ENCODE measurements at places on chromosomes 4 and X.

DNA sequence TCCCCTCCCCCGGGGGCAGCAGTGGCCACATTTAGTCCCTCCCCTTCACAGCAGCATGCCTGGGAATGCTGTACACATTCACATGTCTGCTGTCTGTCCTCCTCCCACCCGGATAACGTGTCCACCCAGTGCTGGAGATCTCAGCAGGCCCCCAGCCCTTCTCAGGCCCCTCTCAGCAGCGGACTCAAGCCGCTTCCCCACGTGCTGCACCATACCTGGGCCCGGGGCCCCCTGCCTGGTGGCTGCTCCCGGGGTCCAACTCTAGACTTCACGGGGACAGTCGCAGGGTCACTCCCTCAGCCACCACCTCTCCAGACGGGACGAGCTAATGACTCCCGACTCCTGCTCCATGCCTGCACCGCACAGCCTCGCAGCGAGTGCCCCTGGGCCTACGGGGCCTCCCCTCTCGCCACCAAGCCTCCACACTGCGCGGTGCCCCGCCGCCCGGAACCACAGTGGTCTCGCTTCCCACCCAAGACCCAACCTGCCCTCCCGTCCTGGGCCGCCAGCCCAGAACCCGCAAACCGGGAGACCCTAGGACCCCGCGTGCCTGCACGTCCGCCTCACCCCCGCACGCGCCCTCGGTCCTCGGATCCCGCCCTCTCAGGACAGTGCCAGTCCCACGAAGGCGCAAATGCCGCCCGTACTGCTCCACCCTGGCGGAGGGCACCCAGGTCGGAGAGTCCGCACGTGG, 1.3 kb upstream of the PCGF3 start:
- no peak for DNase-seq

GRCh38 chr4:112451104-112451503, 64.9 kb downstream of the NEUROG2 start:
- DNase-seq: no peak

GRCh38 chr4:152516156-152516555, 19.7 kb downstream of the FBXW7 start:
- DNase-seq: no peak

- DNase-seq: no peak
Observed at GRCh38 chr4:79199743-79200142, 126.1 kb downstream of the NAA11 start.

- DNase-seq: no peak
Observed at GRCh38 chrX:54640103-54640690, 110.2 kb downstream of the GNL3L start.

DNA sequence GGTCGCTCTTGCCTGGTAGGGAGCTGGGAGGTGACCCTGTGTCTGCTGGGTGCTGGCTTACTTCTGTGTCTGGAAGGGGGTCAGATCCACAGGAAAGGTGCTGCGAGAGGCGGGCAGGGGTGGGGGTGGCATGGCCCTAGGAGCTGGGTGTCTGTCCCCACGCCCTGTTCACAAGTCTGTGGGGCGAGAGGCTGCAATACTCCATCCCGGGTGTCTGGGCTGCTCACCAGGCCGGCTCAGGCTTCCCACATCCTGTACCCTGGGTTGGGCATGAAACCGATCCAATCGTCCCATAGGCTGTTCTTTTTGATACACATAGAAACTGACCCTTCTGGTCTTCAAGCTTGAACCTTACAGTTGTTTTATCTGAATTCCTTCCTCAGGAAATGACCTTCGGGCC, 993 bp upstream of the CTAG2 start:
- no peak for DNase-seq

GRCh38 chrX:12825801-12826200, 34.6 kb downstream of the PRPS2 start:
- DNase-seq: no peak

DNA sequence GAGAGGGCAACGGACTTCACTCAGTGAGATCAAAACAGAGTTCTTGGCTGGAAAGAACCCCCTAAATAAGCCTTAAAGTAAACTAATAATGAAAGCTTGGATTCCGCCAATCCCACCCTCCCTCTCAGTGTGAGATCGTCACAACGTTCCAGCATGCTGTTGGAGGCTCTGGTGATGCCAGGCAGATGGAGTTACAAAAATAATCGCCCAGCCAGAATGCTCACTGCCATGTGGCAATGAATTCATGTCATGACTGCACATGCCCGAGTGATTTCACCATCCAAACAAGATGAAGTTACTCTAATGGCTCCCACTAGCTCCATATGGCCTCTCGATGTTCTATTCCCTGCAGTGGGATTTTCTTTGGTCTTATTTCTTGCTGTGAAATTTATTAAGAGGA, 248.0 kb downstream of the SPATA18 start:
- no peak for DNase-seq

- no peak for DNase-seq
Observed at GRCh38 chrX:16559206-16559619, 90.7 kb upstream of the S100G start.

DNA sequence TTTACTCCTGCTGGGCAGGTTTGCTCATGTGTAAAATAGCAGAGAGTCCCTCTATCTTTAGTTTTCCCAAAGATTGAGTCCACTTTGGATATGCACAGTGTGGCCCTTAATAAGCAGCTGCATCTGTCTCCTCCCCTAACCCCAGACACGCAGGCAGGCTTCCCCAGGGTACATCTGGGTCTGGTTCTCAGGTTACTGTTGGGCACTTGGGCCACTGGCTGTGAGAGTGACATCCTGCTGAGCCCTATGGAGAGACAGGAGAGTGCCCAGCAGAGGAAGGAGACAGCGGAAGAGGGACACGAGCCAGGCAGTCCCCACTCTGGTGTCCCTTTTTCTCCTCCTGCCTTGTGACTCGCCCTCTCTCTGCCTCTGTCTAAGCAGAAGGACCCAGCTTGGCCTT, 16.0 kb downstream of the XK start:
- no peak for DNase-seq

GRCh38 chr4:48790561-48790960, 10.5 kb upstream of the FRYL start:
- no peak for DNase-seq

- DNase-seq: no peak
Observed at GRCh38 chr4:189436207-189436606, 504.5 kb upstream of the FRG1 start.

GRCh38 chrX:33062041-33062440, 149.3 kb downstream of the DMD start:
- DNase-seq: no peak

GRCh38 chrX:27903960-27904359, 77.3 kb downstream of the DCAF8L1 start:
- no peak for DNase-seq

DNA sequence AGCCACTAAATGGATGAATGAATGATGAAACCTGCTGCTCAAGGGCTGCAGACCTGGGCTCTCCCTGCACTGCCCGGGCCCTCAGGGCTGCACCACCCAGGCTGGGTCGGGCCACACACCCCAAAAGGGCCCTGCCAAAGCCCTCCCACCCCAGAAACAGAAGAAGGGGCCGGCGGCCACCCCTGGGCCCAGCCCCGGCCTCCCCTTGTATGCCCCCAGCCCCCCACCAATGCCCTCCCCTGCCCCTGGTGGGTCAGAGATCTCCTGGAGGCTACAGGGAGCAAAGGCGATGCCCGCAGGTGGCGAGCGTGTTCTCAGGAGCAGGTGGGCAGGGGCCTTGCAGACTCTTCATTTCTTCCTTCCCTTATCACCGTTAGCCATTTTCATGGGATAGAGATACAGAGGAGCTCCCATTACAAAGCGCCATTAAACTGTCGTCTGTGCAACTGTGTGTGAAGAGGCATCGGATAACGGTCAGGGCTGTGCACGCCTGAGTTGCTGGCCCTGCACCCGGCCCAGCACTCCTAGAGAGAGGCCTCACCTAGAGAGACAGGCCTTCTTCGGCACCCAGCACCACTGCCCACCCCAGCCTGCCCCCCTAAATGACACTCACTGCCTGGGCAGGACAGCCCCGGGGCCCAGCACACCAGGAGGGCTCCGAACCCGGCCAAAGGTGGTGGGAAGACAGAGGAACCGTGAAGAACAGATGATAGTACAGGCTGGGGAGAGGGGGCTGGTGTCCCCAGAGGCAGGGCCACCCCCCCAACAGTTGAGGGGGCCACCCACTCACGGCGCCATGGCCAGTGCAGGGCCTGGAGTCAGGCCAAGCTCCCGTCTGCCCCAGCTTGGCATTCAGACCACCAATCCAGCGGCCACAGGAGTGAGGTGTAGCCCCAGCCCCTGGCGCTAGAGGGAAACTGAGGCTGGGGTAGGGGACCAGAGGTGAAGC, 133.7 kb downstream of the FAM53A start:
- DNase-seq: no peak

DNA sequence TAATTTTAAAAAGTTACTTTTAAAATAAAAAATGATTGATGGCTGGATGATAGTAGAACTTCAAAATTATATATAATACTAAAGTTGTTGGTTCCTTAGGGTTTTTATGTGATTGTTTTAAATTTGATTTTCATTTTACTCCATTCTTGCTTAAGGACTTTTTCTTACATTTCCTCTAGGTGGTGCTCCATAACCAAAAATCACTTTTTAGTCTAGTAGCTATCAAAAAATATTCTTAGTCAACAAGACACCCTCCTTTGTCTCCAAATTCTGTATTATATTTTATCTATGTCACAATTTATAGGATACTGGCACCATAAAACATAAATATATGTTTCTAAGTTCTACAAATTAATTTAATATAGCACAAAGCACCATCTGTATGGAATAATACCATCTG, 67.2 kb upstream of the BRWD3 start:
- DNase-seq: no peak

DNA sequence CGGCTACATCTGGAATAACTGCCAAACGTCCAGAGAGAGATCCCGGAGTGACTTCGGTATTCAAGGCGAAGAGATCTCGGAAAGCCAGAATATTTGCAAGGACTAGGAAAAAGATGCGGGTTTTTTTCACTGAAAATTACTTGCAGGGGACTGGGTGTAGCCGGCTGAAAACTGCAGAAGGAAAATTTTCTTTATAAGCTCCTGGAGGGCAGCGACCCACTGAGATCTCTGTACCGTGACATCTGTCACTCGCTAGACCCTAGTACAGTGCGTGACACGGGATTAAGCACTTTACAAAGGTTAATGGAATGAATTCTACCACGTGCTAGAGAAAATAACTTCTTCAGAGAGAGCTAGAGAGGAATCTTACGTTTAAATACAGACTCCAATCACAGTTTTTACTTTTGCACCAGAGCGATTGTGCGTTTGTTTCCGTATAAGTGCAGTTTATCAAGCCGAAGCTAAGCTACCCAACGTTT, 1.1 kb upstream of the LCORL start:
- DNase-seq: no peak

DNA sequence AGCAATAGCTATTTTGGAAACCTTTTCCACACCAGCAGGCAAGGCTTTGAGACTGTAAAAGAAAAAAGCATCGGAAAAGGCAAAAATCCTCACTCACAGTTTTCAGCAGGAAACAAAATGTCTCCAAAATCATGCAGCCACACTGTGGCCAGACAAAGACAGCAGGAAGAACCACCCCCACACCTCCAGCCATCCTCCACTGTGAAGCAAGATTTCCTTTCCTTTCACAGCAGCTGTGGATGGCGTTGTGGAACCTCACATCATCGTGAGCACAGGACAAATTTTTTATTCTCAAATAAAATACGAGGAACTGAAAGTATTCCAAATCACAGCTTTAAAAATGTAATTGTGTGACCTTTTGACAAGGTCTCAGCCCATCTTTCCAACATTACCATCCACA, 351.7 kb upstream of the NOCT start:
- DNase-seq: no peak

DNA sequence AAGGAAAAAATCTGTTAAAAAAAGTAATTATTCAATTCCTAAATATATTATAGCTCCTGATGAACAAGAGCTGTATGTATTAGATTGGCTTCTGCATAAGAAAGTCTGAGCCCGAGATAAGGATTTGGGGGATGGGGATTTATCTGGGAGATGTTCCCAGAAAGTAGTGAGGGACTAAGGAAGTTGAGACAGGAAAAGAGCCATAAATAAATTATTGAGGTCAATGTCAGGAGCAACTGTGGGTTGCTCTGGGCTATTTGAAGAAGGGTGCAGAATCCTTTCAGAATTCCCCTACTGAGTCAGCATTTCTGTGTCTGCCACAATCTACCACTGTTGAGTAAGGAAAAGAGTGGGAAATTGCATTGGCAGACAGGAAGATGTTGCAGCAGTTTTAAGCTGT, 3.1 kb upstream of the TDO2 start:
- DNase-seq: no peak

DNA sequence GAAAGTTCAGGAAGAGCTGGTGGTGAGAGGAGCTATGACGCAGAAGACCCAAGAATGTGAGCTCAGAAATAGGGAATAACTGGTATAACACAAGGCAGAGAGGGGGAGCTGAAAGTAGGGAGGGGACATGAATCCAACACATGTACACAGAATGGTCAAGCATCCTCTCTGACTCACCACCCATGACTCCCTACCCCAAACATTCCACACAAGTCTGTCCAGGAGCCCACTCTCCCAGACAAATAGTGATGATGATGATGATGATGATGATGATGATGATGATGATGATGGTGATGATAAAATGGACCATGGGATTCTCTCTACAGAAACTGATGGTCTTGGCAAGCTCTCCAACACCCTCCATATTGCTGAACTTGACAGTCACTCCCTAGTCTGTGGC, 46.4 kb downstream of the NAT8L start:
- no peak for DNase-seq

- DNase-seq: no peak
Observed at GRCh38 chrX:25010784-25011588, 4.8 kb downstream of the ARX start.

DNA sequence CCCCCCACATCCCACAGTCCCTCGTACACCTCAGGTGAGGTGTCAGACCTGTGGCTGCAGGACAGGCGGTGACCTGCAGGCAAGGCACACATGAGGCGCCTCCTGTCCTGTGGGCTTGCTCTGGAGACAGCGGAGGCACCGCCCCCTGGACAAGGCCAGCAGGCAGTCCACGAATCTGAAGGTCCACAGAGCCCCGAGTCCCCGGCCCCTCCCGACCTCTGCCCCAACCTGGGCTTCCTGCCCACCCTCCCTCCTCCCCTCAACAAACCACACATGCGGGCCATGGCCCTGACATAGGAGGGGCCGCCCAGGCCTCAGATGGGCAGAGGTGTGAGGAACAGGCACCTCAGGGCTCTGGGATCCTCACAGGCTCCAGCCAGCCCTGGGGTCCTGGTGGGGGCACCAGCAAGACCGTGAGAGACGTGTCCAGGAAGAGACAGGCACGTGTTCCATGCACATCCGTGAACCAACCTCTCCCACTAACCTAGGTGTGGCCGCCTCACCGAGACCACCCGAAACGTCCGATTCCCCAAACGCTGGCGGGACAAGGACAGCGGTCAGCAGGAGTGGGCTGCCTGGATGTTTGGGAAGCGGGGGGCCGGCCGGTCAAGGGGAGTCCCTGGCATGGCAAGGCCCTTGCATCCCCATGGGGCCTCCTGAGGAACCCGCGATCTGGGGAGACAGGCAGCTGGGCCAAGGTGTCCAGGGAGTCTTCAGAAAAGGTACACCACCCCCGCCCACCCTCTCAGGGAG, 25.8 kb downstream of the CTBP1 start:
- no peak for DNase-seq

GRCh38 chrX:136768469-136769084, 12.2 kb downstream of the ARHGEF6 start:
- no peak for DNase-seq

GRCh38 chrX:45889471-45889870, 655.8 kb downstream of the ZNF674 start:
- DNase-seq: no peak

Data from prostate gland (tissue), 2 donors.